ENCODE measurements at places on chromosomes 6 and 20.
A peak's percentile ranks its signal among the peaks of the same experiment; 100 is the strongest.

GRCh38 chr6:16136091-16136490 lies 7.2 kb downstream of the MYLIP start:
- DNase-seq, result no peak

GRCh38 chr6:150732765-150733539 lies 132.6 kb upstream of the MTHFD1L start:
- DNase-seq, result no peak

- DNase-seq, result peak; percentile 76
These were observed 2.1 kb upstream of the NRN1 start for GRCh38 chr6:6008648-6009421.

- no peak for DNase-seq
These were observed 27.8 kb upstream of the CENPW start for GRCh38 chr6:126312013-126312665.

- DNase-seq, result no peak
These were observed 19.2 kb downstream of the MICA start for GRCh38 chr6:31422587-31422986.

DNA sequence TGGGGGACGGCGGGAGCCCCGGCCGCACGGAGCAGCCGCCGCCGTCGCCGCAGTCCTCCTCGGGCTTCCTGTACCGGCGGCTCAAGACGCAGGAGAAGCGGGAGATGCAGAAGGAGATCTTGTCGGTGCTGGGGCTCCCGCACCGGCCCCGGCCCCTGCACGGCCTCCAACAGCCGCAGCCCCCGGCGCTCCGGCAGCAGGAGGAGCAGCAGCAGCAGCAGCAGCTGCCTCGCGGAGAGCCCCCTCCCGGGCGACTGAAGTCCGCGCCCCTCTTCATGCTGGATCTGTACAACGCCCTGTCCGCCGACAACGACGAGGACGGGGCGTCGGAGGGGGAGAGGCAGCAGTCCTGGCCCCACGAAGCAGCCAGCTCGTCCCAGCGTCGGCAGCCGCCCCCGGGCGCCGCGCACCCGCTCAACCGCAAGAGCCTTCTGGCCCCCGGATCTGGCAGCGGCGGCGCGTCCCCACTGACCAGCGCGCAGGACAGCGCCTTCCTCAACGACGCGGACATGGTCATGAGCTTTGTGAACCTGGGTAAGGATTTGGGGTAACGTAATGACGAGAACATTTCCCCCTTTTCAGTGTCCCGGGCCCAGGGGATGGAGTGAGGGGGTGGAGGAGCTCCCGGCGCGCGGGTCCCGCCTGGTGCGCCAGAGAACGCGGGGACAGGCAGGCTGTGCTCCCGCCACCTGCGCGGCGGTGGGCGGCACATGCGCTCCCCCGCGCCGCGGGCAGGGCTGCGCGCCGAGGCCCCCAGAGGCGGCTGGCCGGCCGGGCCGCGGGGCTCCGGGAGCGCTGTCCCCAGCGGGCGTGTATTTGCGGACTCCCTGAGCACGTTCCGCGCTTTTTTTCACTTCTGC lies 1.4 kb downstream of the BMP6 start:
- DNase-seq, result no peak

DNA sequence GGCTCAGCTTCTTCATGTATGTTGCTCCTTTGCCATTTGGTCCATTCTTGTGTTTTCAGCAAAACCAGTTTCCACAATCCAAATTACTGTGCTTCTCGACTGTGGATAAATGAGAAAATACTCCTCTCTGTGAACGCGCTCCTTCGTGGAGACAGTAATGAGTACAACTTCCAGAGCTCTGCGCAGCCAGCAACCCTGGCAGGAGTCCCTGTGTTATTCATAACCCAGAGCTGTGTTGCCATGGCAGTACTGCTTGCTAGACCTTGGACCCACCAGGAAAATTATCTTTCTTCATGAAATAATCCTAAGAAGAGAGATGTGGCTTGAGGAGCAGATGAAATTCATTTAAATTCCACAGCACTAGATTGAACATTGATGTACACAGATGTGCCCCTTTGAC lies 73.7 kb downstream of the SLC22A3 start:
- DNase-seq, result no peak

DNA sequence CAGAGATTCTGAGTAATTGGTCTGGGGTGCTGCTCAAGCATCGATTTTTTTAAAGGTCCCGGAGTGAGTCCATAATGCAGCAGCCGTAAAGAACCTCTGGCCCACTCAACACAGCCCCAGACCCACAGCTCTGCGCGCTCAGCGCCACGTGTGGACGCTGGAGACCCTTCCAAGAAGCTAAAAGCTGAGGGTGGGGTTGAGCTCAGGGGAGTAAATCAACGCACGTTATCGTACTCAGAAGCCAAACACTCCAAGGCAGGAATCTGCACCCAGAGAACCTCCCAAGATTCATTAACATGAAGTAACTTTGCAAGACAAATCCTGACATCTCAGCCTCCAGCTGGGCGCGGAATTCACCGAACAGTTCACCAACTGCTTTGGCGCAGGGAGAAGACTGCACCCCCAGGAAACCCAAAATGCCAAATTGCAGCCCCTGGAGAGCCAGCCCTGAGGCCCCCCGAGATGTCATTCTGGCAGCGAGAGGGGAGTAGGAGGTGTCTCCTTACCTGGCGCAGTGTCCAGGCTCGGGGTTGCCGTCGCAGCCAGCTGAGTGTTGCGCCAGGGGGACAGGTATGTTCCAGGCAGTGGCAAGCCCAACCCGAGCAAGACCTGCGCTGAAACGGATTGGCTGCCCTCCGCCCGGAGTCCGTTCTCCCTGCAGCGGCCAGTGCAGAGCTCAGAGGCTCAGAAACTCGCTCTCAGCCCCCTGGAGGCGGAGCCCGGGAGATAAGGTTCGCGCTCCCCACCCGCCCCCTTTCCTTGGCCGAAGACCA lies at the start of gene COL21A1:
TSS of gene COL21A1 (minus strand) at position 700 of the 773 bp plus-strand sequence. CDS start 64,962 bp downstream, outside the sequence.
- no peak for DNase-seq

- DNase-seq, result no peak
These were observed 2.3 kb downstream of the PABPC1L start for GRCh38 chr20:44912189-44912588.

DNA sequence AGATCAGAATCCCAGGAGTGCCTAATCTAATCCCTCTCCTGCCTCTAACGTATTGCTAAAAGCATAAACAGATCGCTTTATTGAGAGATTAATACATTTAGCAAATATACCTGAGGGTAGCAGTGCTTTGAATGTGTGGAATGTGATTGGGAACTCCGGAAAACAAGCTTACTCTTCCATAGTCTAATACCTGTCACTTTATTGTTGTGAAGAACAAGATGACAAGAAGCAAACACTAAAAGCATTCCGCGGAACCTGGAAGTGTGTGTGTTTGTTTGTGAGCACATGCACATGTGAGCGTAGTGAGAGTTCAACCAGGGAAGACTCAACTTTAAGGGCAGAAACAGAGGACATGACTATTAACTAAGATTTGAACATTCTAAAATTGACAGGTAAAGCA lies 265.0 kb upstream of the GJE1 start:
- DNase-seq, result no peak

- DNase-seq, result no peak
These were observed 1.1 kb upstream of the ZBTB46 start for GRCh38 chr20:63831993-63832686.

DNA sequence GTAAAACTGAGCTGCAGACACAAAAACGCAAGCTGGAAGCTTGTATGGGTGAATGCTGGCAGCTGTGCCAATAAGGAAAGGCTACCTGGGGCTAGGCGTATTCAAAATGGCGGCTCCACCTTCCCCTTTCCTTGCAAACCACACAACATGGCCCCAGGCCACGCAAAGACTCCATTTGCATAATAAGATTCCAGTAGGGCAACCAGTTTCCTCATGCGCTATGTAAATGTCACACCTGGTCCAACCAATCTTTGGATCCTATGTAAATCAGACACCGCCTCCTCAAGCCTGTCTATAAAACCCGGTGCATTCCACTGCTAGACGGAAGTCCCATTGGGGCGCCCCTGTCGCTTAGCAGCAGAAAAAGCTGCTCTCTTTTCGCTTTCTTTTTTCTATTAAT lies 505.9 kb upstream of the BTBD3 start:
- no peak for DNase-seq

DNA sequence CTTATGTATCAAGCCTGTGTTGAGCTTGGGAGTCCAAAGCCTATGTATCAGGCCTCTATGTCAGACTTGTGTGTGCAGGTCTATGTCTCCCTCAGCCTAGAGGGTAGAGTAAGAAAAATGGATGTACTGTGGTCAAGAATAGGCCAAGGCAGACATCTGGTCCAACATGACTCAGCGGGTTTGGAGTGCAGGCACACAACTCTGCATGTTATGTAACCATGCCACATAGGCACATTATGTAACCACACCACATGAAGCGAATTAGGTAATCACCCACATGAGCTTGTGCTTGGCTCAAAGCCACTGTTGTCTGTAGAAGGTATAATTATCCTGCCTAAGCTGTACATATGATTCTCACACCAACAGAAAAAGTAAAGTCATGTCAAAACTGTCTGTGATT lies 1190.5 kb upstream of the EYS start:
- no peak for DNase-seq

DNA sequence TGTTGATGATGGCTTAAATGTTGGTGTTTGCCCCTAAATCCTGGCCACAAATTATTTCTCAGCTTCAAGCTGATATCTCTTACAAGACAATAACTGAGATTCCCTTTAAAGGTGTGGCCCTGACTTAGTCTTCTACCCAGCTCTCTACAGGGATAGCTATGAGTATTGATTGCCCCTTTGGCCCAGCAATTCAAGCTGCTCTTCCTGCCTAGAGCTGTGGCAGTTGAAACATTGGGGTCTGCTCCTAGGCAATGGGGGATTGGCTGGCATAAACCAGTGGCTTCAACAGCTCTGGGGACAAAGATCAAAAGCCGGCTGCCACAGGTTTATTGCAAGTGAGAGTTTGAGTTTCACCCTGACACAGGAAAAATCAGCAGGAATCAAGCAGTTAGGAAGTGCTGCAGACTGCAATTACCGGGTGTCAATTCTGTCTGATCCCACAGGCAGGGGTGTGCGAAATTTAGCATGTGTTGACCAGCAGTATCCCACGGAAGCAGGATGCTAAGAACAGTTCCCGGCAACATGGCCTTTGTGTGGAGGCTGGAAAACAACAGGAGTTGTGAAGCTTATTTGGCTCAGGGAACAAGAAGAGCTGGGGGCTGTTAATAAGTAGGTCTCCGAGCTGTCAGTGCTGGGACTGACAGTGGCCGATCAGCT lies 66.2 kb upstream of the IYD start:
- DNase-seq, result no peak

- DNase-seq, result no peak
These were observed 6.7 kb downstream of the GPR31 start for GRCh38 chr6:167150941-167151549.

DNA sequence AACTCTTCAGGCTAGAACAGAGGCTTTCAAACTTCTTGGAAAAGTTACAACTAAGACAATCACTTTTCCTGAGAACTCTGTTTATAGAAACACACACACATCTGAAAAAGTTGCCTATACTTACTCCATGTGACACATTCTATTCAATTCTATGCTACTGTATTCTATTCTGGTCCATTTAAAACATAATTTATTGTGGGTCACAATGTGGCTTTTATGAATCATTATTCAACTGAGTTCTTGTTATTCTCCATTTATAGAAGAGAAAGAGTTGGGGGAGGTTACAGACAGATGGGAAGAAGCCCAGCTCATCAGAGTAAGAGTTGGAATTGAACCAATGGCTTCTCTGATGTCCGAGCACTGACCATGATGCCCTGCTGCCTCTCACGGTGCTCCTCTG lies 21.6 kb upstream of the BCAS1 start:
- DNase-seq, result no peak

- no peak for DNase-seq
These were observed 57.8 kb downstream of the SLC2A10 start for GRCh38 chr20:46767127-46767761.

GRCh38 chr6:134689177-134689576 lies 260.7 kb downstream of the ALDH8A1 start:
- DNase-seq, result no peak

DNA sequence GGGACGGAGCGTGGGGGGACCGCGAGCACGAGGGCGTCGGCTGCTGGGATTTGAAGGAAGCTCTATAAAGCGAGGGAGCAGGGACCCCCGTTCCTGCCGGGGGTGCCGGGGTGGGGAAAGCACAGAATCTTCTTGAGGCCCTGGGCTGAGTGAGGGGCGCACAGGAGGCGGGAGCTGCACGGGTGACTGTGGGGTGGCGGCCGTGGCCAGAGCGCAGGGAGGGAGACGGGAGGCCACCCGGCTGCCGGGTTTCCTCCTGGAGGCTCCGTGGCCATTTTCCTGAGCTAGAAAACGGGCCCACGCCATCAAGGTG lies 385.1 kb downstream of the SMOC2 start:
- no peak for DNase-seq

DNA sequence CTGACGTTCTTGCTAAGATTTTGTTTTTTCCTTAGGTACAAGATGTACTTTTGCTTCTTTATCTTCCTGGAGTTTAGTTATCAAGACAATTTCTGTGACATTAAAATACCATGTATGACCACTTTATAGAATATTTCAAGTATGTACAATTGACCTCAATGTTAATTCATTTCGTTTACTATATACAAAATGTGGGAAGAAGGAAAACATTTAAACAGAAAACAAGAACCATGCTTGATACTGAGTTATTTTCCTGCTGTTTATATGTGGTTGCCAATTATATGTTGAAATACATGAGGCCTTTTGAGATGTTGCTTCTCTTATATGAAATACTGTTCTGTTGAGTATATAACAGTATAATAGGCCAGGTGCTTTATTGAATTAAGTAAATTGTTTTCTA lies 184.3 kb downstream of the JARID2 start:
- DNase-seq, result no peak

DNA sequence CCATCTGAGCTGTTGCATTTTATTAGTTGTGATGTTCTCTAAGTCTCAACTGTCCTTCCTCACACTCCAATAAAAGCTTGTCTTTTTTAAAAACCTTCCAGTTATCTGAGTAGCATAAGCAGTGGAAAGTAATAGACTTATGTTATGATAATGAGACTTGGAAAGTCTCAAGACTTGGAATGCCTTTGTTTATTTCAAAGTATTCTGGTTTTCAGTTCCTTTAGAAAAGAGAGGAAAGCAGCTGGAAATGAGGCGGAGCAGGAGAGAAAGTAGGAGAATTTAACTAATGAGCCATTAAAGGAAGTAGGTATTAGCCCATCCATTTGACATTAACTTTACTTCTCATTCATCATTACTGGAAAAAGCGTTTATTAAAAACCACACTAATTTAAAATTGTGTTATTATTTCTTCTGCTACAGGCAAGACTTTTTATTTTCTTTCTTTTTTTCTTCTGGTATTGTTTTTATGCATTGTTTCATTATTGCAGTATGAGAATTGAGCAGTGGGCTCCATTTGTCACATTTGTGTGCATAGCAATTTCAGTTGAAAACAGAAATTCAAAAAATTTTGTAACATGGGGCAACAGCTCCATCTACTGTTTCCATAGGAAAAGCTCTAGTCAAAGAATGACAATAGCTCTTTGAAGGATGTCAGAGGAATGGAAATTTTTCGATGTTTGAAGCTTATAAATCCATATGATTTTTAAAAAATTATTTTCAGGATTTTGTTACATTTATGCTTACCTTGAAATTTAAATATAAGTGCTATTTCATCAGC lies 194.8 kb downstream of the COL9A1 start:
- no peak for DNase-seq

GRCh38 chr6:160581406-160581805 lies 82.7 kb downstream of the LPA start:
- DNase-seq, result no peak

Measured in stimulated activated CD4-positive, alpha-beta T cell treated with anti-CD3 and anti-CD28 coated beads, TNF-alpha, amount 100 ng/mL, for 24 hours (primary cell).